Retina (tissue), 1 donor: ENCODE measurements at places on chromosomes 5 and 9.
A peak's percentile ranks its signal among the peaks of the same experiment; 100 is the strongest.

GRCh38 chr5:83104021-83104420 lies 26.7 kb downstream of the XRCC4 start:
- no peak for DNase-seq

GRCh38 chr5:62376064-62376463 lies 27.6 kb downstream of the DIMT1 start:
- no peak for DNase-seq

DNA sequence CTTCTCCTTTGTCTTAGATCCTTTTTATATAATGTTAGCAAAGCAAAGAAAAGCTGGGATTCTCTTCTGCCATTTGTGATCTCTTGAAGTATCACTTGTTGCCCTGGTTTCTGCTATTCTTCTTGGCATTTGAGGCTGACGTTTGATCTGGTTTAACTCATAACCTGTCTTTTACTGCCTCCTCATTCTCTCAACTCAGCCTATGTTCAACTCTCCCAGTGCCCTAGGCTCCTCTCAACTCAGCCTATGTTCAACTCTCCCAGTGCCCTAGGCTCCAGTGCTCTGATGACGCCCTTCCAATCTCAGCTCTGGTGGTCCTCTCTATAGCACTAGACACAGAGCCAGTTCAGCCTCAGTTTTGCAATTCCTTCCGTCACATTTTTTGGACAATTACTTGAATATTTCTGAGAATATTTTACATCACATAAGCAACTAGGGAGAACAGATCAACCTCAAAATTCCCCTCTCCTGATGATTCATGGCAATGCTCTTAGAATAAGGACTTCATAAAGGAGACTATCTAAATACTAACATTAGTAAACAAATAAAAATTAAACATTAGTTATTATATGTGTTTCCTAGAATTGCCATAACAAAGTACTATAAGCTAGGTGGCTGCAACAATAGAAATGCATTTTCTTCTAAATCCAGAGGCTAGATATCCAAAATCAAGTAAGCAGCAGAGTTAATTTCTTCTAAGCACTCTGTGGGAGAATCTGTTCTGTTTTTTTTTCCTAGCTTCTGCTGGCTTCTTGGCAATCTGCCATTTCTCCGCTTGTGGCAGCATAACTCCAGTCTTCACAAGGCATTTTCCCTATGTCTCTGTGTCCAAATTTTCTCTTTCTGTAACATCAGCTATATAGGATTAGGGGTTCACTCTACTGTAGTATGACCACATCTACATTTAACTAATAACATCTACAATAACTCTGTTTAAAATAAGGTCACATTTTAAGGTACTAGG lies 662.1 kb upstream of the FTMT start:
- no peak for DNase-seq

- peak; percentile 53 for DNase-seq
Observed at GRCh38 chr9:133477992-133478850, 678 bp downstream of the SLC2A6 start.

DNA sequence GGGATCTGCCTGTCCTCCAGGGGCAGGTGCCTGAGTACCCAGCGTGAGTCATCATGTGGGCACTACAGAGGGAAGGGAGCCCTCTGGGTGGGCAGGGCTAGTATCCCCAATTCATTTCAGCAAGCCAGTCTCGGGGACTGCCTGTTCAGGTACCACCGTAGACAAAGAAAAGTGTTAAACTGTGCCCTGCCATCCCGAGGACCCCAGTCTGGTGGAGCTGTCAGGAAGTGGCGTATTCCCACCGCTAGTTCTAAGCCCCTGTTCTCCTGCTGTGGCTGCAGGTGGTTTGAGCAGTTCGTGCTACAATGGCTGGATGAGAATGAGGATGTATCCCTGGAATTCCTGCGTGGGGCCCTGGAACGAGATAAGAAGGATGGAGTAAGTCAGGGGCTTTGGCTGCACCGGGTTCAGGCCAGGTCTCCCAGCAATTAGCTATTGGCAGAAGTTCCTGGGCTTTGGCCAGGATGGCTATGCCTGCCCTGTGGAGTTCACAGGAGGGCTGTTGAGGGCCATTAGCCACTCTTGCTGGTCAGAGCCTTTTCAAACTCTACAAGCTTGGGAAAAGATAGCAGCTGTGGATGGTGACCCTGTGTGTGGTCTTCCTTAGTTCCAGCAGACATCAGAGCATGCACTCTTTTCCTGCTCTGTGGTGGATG lies 93.2 kb upstream of the RUSC2 start:
- DNase-seq = no peak

- no peak for DNase-seq
Observed at GRCh38 chr5:5700549-5700948, 278.1 kb downstream of the ICE1 start.

DNA sequence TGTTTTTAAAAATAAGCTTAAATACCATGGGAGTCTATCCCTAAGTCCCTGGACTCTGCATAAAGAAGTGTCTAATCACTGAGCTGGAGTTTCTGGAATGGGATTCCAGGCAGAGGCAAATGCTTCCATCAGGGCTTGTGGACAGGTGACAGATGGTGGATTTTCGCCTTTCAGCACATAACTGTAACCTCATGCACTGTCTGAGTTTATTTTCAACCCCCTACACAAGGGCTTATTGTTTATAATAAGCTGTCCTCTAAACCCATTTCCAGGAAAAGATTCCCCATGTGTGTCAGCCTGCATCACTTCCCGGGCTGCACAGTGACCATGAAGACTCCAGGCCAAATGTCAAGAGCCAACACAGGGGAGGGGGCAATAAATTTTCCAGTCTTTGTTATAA lies 264.0 kb downstream of the PIK3R1 start:
- no peak for DNase-seq

DNA sequence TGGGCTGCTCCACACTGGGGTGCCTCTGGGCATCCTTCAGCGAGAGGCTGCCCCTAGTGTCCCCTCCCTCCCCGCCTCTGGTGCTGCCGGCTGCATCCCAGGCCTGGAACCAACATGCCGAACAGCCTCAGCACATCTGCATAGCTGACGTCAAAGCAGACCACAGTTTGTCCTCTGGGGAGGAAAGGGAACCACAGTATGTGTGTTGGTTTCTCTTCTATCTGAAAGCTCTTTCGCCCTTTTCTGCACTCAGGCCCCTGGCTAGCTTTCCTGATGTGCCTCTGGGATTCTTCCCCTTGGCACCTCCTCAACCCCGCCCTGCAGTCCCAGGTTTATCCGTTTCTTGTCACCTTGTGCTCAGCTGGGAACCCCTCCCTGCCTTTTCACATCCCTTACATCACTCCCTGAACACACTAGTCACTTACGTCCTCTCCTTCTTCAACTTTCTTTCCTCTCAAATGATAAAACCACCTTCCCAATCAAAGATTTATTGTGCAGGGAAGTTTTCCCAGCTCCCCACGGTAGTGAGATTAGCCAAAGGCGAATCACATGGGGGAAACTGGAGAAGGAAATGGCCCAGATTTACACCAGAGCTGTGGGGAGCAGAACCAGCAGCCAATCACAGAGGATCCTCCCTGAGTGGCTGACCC lies 35.5 kb upstream of the B4GALT1 start:
- no peak for DNase-seq

- no peak for DNase-seq
Observed at GRCh38 chr9:129231759-129232158, 53.7 kb upstream of the IER5L start.

GRCh38 chr5:82054004-82054710 lies 82.3 kb downstream of the ATG10 start:
- no peak for DNase-seq

GRCh38 chr9:85202596-85202995 lies 533.1 kb downstream of the NTRK2 start:
- no peak for DNase-seq

- DNase-seq = no peak
Observed at GRCh38 chr9:117076571-117077290, 338.1 kb downstream of the ASTN2 start.

DNA sequence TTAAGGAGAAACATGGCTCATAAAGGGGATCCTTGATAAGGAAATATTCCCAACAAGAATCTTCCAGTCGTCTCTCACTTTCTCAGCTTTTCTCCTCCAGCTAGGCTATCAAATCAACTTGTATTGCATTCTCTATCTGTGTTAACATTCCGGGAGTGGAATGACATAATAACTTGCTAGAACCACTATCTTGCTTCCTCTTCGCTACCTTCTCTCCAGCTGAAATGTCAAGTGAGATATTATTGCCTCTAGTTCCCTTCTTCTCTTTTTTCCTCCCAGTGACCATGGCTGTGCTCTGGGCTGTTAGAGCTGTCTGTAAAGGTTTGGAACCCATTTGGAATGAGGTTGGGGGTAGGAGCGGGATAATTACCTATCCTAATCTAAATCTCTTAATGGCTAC lies 1329.5 kb upstream of the WWC1 start:
- DNase-seq = no peak

- no peak for DNase-seq
Observed at GRCh38 chr5:53311681-53312080, 168.7 kb upstream of the FST start.

DNA sequence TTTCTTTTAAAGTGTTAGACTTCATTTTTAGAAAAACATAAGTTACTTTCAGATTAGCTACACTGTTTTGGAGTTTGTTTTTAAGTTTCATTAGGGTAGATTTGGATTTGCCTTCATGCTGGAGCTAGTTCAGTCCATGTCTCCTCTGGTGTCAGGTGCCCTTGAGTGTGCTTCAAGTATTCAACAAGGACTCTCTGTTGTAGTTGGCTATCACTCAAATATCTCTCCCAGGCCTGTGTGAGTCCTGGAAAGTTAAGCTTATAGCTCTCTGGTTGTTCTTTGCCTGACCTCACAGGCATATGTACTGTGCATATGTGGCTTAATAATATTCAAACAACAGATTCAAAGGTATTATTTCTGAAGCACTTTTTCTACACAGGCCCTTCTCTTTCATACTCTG lies 45.4 kb downstream of the PTBP3 start:
- DNase-seq = no peak

GRCh38 chr9:89293014-89293413 lies 18.0 kb upstream of the CKS2 start:
- DNase-seq = no peak

GRCh38 chr9:134533850-134534588 lies 107.6 kb upstream of the COL5A1 start:
- DNase-seq = no peak

DNA sequence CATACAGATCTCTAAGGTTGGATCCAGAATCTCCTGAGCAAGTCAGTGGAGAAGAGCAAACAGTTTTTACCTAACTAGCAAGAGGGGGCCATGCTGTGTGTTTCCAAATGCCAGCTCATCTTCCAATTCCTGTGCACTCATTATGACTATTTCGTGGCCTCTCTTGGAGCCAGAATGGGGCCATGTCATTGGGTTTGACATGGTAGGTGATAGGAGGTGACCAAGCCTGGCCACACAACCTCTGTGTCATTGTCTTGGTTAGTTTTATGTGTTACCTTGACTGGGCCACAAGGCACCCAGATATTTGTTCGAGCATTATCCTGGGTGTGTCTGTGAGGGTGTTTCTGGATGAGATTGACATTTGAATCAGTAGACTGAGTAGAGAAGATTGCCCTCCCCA lies 206.2 kb downstream of the HSPA4 start:
- no peak for DNase-seq

DNA sequence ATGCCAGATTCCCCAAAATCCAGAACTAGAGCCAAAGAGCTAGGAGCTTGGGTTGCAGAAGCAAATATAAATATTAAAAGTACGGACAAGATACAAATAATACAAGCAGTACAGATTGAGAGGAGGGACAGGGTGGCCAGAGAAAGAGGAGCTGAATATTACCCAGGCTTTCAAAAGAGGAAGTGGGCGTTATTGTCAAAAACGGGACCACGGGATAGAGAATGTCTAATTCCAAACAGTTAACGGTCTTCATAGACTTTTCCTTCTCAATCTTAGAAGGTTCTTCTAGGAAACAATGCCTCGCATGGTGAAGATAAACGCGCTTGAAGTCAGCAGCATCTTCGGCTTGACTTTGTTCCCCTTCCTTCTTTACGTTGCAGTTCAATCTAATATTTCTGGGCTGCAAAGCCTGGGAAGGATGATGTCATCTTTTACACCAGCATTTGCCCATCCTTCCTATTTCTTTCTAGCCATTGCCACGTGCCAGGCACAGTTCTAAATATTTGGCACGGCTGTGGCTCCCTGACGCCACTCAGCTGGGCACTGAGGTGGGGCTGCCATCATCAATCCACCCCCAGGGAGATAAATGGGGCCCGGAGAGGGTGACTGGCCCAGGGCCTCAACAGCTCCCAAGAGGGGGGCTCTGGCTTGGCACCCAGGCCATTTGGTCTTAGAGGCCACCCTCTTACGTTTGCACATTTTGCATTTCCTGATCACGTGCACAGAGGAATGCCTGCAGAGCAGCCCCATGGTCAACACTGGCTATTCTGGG lies 16.3 kb upstream of the OLFM1 start:
- no peak for DNase-seq

DNA sequence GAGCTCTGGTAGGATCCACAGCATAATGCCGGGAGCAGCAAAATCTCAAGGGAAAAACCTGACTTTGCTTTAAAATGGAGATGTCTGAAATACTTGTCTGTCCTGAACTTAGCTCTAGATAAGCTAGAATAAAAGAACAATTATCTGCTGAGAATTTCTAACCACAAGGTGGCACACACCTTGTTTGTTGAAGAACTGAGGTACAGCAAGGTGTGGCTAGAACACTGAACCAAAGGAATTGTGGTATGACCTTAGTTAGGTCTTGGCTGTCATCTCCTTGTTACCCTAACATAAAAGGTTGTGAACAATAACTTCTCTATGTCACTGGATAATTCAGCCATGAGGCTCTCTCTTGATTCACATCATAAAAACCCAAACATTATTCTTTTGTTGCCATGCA lies 72.3 kb upstream of the ANXA1 start:
- DNase-seq = no peak
